CD8-positive, alpha-beta memory T cell (primary cell): ENCODE measurements at places on chromosomes 4 and X.

DNA sequence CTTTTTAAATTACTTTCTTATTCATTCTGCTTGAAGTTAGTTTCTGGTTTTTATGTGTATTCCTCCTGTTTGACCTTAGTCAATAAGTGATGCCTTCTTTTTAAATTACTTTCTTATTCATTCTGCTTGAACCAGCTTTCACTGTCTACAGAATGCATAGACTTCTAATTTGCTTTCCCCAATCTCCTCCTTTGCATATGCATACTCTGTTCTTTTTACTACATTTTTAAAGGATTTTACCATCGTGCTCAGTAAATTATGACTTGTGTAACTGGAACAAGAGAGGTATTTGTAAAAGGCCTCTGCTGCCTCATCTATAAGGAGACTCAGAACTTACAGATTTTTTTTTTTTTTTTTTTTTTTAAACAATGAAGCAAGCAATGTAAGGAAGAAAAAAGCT lies 228.7 kb downstream of the PPP3CA start:
- H3K27ac ChIP-seq, result no peak overlapping the region
- no peak for DNase-seq
- no peaks in the 10 kb centered on the region for H3K4me1 ChIP-seq
- H3K36me3 ChIP-seq, result no peaks in the 10 kb centered on the region
- H3K27me3 ChIP-seq, result no peaks in the 10 kb centered on the region
- H3K4me3 ChIP-seq, result no peak overlapping the region

DNA sequence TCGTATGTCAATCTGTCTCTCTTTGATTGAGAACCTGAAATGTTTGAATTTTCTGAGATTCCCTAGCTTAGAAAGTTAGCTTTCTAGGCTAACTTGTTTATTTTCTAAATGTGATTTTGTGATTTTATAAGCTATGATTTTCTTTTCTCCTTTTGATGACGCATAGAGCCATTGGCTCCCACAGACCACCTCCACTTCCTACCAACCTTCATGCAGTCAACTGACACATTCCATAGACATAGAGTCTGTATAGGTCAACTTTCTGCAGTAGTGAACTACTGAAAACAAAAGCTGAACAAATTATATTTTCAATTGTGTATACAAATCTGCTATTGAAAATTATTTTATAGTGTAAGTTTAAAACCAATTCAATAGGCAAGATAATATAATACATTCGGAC lies 2.8 kb upstream of the SULT1B1 start:
- peaks cover 31% of the 10 kb centered on the region for H3K4me1 ChIP-seq
- H3K4me3 ChIP-seq, result no peak overlapping the region
- no peaks in the 10 kb centered on the region for H3K27me3 ChIP-seq
- no peaks in the 10 kb centered on the region for H3K36me3 ChIP-seq
- DNase-seq, result no peak

- DNase-seq, result no peak
- no peaks in the 10 kb centered on the region for H3K36me3 ChIP-seq
- no peak overlapping the region for H3K27ac ChIP-seq
- no peaks in the 10 kb centered on the region for H3K4me1 ChIP-seq
- no peak overlapping the region for H3K4me3 ChIP-seq
Observed at GRCh38 chr4:52914051-52914605, 52.0 kb downstream of the RASL11B start.

- DNase-seq, result no peak
- H3K4me1 ChIP-seq, result no peaks in the 10 kb centered on the region
- H3K27me3 ChIP-seq, result no peaks in the 10 kb centered on the region
Observed at GRCh38 chr4:79476196-79476595, 68.2 kb upstream of the GK2 start.

GRCh38 chr4:112766422-112766821 lies 129.5 kb downstream of the LARP7 start:
- no peak for DNase-seq
- H3K4me3 ChIP-seq, result no peak overlapping the region
- H3K4me1 ChIP-seq, result no peaks in the 10 kb centered on the region

GRCh38 chr4:19557161-19557560 lies 694.5 kb upstream of the SLIT2 start:
- no peak overlapping the region for H3K27ac ChIP-seq
- no peak for DNase-seq
- no peaks in the 10 kb centered on the region for H3K4me1 ChIP-seq
- H3K4me3 ChIP-seq, result no peak overlapping the region

DNA sequence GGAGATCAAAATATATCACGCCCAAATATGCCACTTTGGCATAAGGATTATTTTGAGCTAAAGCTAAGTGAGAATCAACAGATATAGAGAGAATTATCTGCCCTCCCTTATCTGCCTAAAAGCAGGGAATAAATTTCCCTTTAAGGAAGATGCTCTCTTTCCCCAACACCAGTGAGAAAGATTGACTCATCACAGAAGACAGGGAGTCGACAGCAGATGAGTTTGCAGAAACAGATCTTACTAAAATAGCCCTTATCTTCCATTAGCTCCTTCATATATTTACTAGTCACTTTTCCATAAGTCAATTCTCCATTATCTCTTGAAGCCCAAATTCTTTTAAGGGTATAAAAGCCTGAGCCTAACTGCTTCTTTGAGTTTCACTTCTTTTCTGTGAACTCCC lies 156.6 kb downstream of the CAMK2D start:
- no peaks in the 10 kb centered on the region for H3K4me1 ChIP-seq
- no peaks in the 10 kb centered on the region for H3K27me3 ChIP-seq
- no peak overlapping the region for H3K4me3 ChIP-seq
- no peak for DNase-seq

GRCh38 chrX:9966775-9967408 lies at the start of gene CLDN34:
CLDN34 (plus strand) TSS chrX:9967358; CDS start chrX:9967358, 0 bp downstream.
- no peaks in the 10 kb centered on the region for H3K27me3 ChIP-seq
- DNase-seq, result no peak
- no peak within 1 kb of the TSS for H3K4me3 ChIP-seq

DNA sequence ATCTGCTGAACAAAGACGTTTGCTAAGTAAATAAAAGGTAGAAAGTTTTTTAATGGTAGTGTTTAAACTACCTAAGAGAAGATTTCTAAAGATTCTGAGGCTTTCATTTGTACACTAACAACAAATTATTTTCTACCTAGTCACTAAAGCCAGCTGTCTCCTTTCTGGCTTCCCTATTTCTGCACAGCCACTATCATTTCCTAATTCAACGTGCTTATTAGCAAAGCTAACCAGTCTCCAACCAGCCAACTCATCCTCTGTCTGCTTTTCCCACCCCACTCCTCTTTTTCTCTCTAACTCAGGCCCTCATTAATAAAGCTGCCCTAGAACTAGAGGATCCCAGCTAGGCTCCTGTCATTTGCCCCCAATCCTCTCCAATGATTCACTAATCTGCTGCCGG lies 118.2 kb downstream of the ZNF827 start:
- DNase-seq, result no peak
- no peak overlapping the region for H3K27ac ChIP-seq
- H3K4me3 ChIP-seq, result no peak overlapping the region
- H3K27me3 ChIP-seq, result no peaks in the 10 kb centered on the region
- H3K4me1 ChIP-seq, result no peaks in the 10 kb centered on the region
- H3K36me3 ChIP-seq, result peaks cover 11% of the 10 kb centered on the region

GRCh38 chr4:140764785-140765392 lies 8.7 kb upstream of the TBC1D9 start:
- H3K27ac ChIP-seq, result no peak overlapping the region
- H3K36me3 ChIP-seq, result no peaks in the 10 kb centered on the region
- no peaks in the 10 kb centered on the region for H3K4me1 ChIP-seq
- no peaks in the 10 kb centered on the region for H3K27me3 ChIP-seq
- no peak overlapping the region for H3K4me3 ChIP-seq
- DNase-seq, result no peak

DNA sequence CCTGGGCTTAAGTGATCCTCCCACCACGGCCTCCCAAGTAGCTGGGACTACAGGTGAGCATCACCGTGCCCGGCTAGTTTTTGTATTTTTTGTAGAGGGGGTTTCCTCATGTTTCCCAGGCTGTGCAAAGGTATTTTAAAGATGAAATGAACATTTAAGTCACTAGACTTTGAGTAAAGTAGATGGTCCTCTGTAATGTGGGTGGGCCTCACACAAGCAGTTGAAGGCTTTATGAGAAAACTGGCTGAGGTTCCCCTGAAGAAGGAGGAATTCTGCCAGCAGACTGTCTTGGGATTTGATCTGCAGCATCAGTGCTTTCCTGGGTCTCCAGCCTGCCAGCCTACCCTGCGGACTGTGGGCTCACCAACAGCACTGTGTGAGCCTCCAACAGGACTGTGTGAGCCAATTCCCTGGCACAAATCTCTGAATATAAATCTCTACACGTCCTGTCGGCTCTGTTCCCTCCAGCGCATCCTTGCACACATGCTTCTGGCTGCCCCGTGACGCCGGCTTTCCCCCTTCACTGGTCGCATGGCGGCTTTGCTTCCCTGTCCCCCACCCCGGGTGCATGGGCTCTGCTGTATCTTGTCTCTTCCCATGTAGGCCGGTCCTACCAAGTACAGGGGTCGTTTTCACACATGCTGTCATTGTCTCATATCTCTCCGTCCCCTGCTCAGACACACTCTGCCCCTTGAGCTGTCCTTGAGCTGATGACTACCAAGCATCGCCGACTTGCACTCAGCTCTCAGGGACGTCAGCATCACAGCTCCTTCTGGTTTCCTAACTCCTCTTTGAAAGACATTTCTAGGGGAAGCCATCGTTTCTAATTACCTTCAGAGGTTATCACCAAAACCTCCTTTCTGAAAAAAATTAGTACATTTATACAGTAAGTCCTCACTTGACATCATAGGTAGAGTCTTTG lies 46.4 kb downstream of the RWDD4 start:
- no peak for DNase-seq
- no peaks in the 10 kb centered on the region for H3K27me3 ChIP-seq
- H3K27ac ChIP-seq, result no peak overlapping the region
- H3K4me3 ChIP-seq, result no peak overlapping the region

- no peaks in the 10 kb centered on the region for H3K36me3 ChIP-seq
Observed at GRCh38 chrX:115047181-115047580, 29.8 kb upstream of the IL13RA2 start.

DNA sequence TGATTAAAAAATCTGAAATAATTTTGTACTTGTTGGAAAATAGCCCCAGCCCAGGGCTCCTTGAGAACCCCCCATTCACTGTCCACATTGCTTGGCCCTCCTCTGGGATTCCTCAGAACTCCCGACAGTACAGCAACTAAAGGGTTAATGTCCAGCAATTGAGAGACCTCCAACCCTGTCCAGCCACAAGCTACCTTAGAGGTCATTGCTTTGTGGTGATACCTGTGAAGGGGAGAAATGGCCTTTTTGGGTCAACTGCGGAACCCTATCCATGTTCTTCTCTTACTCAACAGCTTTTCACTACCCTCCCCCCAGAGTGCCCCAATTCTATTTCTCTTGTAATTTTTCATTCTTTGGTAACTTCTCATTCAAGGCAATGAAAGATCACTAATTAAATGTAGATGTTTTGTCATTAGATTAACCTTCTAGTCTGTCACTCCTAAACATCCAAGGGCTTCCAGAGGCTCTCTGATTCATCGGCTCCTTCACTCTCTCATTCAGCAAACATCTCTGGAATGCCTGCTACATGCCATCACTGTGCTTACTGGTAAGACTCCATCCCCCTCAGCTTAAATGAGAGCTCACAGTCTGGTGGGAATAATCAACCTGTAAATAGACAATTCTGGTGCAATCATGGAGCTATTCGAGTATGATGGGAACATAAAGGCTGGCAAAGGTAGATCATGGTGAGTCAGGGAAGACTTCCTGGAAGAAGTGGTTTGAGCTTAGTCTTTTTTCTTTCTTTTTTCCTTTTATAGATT lies 241.4 kb upstream of the PGRMC2 start:
- no peak overlapping the region for H3K27ac ChIP-seq
- no peak for DNase-seq
- no peaks in the 10 kb centered on the region for H3K27me3 ChIP-seq
- H3K4me1 ChIP-seq, result no peaks in the 10 kb centered on the region

DNA sequence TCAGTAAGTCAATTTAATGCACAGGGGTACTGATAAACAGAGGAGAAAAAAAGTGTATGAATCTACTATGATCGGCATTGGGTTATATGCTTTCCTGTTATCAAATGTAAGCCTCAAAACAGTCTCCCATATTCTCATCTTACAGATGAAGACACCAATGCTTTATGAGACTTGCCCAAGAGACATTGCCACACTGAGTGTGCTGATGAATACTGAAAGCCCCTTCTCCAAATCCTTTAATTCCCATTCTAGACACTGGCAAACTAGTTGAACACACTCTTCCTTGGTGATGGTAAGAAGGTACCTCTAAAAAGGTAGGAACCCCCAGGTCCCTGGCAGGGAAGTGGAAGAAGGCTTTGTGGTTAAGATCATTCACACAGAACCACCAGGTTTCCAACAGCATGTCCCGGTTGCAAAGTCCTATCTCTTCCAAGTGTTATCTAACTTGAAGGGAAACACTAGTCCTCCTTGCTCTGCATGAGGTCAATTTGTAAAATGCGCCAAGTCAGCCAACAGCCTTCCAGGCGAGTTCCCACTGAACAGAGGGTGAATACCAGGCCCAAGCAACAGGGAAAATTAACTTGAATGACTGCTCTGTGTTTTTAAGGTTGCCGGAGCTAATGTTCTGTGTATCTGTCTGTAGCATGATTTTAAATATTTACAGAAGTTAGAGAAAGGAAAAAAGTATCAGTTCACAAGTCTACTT lies 5.1 kb downstream of the SETD7 start:
- H3K4me3 ChIP-seq, result no peak overlapping the region
- DNase-seq, result no peak
- H3K4me1 ChIP-seq, result peaks cover 9% of the 10 kb centered on the region
- H3K36me3 ChIP-seq, result no peaks in the 10 kb centered on the region

DNA sequence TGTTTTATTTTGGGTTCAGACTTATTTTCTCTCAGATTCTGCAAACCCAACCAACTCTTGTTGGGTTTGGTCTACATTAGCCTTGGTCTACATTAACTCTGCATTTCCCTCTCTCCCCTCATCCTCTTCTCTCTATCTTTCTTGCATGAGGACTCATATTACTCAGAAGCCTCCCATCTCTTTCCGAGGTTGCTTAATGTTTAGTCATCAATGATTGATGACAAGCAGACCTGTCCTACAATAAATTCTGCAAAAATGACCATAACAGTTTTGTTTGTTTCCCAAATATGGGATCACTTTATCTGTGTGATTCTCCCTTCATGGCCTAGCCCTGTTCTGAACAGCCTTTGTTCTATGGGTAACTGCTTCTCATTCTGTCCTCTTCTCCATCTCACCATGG lies 75.2 kb downstream of the GABRB1 start:
- no peak overlapping the region for H3K27ac ChIP-seq
- H3K36me3 ChIP-seq, result no peaks in the 10 kb centered on the region
- H3K4me3 ChIP-seq, result no peak overlapping the region

- no peak overlapping the region for H3K27ac ChIP-seq
- no peak overlapping the region for H3K4me3 ChIP-seq
- no peaks in the 10 kb centered on the region for H3K4me1 ChIP-seq
- no peaks in the 10 kb centered on the region for H3K27me3 ChIP-seq
- no peaks in the 10 kb centered on the region for H3K36me3 ChIP-seq
Observed at GRCh38 chrX:35842674-35843073, 44.5 kb downstream of the MAGEB16 start.
